Ureter (tissue), 1 donor: ENCODE measurements at places on chromosomes 3 and 15. TPM values are rescaled to one million over a fixed set of nuclear protein-coding genes. Genes with fewer than 3 reads are reported as not detected.

GRCh38 chr3:197349368-197349767 lies 51.0 kb upstream of the DLG1 start:
- DNase-seq = no peak

- DNase-seq = no peak
These were observed 31.7 kb downstream of the LINS1 start for GRCh38 chr15:100570275-100570674.

The GOLGA8A gene
- 96.5 TPM for total RNA-seq

DNA sequence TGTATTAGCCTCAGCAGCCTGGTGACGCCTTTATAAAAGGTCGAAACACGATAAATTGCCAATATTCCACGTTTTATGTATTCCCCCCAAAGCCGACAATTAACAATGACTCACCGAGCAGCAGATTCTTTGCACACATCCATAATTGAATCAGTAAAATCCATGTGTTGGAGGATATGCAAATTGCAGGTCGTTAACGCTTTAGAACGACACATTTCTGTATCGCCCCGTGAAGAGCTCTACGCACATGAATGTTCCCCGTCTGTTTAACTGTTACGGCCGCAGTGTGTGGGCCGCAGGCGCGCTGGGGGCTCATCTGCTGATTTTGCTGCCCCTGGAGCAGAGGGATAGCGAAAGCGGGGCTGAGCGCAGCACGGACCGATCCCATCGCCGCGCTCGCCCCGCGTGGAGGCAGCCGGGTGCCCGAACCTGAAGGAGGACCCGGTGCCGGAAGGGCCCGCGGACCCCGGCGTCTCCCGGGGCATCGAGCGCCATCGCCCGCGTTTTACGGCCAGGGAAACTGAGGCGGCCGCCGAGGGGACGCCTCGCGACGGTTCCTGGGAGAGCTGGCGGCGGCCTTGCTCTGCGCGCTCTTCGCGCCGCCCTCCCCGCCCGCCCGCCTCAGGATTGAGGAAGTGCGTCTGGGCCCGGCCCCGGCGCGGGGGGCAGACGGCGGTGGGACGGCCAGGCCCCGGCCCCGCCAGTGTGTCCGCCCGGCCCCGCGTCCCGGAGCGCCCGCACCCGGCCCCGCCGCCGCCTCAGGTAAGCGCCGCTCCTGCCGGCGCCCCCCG lies at the start of gene LRRK1:
LRRK1 (plus strand) TSS at position 668 of the 791 bp plus-strand sequence. CDS start 5,276 bp downstream, outside the sequence.
- no peak for DNase-seq

The HHATL gene
- 0.73 TPM for total RNA-seq

GRCh38 chr3:45817831-45818522 lies 21.6 kb upstream of the SLC6A20 start:
- no peak for DNase-seq

DNA sequence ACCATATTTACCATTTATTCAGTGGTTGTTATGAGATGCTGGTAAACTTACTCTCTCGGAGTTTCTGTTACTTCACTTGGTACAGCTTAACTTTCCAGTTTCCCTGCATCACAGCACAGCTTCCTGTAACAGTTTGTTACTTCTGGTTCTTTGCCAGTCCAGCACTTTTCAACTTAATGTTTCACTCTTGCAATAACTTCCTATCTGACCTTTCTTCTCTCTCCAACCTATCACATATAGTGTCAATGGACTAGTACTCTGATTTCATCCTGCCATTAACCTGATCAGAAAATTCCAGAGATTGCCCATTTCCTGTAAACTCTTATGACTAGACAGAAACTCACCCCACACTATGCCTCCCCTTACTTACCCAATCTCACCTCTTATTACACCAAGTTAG lies 3.9 kb upstream of the ATP11B start:
- DNase-seq = no peak

The MST1R gene
- 39.2 TPM for total RNA-seq

DNA sequence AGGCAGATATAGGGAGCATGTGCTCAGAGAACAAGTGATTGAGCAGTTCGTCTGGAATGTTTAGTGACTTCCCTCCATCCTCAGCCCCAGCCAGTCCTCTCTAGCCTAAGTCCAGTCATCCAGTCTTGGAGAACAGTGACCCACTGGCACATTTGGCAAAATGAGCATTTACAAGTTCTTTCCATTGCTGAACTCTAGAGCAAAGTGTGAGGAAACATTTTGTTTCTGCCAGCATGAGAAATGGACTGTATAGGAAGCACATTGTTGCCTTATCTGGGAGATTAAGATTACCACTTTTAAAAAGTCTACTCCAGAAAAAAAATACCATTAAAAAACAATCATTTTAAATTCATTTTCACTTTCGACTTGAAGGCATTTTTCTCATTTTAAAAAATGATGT lies 353.6 kb downstream of the SHQ1 start:
- DNase-seq = no peak

The RLBP1 gene
- not detected for total RNA-seq

GRCh38 chr3:187327845-187328244 lies 36.3 kb upstream of the MASP1 start:
- no peak for DNase-seq

DNA sequence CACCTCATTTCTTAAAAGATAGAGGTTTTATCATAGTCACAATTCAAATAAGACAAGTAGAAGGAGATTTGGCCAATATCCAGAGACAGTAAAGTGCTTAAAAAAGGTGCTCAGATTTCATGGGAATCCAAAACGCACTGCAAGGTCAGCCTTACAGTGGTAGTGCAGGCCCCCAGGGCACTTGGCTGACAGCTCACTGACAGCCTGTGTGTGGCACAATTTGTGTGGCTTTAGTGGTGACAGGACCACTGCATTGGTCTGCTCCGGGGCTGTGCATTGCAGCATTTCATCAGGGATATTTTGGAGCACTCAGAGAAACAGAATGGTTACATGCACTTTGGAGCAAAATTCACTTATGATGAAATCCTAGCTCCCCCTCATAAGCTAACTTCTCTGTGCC lies 544.3 kb downstream of the NTRK3 start:
- no peak for DNase-seq

GRCh38 chr3:17040322-17040989 lies 155.7 kb downstream of the PLCL2 start:
- DNase-seq = no peak

DNA sequence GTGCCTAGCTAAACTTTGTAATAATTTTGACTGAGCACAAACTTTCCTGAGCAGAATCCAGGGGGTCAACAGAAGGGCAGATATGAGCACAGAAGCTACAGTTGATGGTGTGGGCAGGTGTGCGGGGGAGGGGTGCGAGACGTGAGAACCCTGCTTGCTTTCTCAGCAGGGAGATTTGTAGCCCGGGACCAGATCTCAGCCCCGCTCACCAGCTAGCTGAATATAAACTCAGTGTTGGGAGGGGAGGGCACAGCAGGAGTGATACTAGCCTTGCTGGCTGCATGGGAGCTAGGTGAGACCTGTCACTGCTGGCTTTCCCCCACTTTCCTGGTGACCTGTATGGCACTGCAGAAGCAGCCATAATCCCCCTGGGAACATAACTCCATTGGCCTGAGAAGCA lies 83.4 kb downstream of the CLDN1 start:
- DNase-seq = no peak

The ACOX2 gene
- 12.8 TPM for total RNA-seq

- DNase-seq = no peak
These were observed 157.1 kb upstream of the TGFBR2 start for GRCh38 chr3:30449290-30449632.

DNA sequence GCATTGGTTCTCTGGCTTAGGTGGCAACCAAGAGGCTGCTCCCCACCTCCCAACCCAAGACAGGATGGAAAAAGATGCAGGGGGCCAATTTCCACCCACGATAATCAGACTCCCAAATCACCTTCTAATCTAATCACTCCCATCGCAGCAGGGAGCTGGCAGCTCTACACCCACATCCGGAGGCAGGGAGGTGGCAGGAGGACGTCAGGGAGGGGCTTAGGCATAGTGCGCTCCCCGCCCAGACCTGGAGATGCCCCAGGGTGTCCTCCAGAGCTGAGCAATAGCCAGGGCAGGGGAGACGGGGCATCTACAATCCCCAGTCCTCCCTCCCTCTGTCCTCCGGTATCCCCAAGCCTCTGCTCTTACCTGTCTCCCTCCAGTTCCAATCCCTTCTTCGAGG lies 70.5 kb upstream of the SEC13 start:
- no peak for DNase-seq

GRCh38 chr3:178195824-178196223 lies 340.4 kb upstream of the KCNMB2 start:
- DNase-seq = no peak

DNA sequence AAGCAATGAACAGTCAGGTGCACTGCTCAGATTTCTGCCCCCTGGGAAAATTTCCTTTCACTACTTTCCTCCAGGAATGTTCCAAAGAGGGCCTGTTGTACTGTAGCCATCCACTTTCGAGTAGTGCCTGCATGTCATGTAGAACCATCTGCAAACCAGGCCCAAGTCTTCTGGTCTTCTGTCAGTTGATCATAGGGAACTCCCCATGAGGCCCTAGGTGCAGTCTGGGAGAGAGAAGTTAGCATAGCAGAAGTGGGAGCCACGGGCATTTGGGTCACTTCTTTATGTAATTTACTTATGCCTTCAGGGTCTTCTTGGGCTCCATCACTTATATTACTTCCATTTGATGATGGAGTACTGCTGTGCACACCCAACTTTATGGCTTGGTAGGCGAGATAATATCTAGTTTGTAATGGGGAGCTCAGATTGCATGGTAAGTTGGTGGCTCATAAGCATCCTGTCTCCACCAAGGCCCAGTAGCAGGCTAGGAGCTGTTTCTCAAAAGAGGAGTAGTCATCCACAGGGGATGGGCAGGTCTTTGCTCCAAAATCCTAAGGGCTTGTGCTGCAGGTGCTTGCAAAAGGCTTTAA lies 151.4 kb downstream of the NFKBIZ start:
- DNase-seq = no peak

The UBA7 gene
- total RNA-seq = 162 TPM

DNA sequence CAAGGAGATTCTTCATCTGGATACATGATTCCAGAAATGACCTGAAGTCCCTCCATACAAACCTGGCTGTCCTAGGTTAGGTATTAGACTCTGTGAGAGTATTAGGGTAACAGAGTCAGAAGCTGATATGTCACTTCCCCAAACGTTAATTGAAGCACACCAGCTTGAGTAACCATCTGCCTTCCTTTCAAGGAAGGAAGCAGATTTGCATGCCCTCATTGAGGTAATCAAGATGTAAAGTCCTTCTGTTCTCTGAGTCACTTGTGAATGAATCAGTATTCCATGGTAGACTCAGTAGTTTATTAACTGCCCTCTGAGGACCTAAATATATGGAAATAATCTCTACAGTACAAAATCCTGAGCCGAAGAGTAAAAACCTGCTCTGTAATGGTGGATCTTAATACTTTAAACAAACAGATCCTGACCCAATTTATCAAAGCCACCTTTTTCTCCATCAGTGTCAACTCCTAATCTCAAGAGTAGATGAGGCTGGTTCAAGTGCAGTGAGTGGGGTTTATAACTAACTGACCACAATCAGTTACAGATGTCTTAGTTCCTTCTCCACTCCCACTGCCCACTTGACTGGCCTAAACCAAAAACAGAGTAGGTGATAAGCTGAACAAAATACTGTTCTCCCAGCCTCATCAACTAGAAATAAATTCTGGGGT lies 246.2 kb upstream of the CHRM5 start:
- DNase-seq = no peak

- DNase-seq = no peak
These were observed 7.4 kb downstream of the TBC1D23 start for GRCh38 chr3:100268156-100268555.

DNA sequence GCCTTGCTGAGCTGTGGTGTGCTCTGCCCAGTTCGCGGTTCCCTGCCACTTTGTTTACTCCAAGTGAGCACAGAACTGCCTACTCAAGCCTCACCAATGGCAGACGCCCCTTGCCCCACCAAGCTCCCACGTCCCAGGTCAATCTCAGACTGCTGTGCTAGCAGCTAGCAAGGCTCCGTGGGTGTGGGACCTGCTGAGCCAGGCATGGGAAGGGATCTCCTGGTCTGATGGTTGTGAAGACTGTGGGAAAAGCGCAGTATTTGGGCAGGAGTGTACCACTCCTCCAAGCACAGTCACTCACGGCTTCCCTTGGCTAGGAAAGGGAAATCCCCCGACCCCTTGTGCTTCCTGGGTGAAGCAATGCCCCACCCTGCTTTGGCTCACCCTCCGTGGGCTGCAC lies 45.0 kb downstream of the SLC12A6 start:
- no peak for DNase-seq

- DNase-seq = no peak
These were observed 60.6 kb upstream of the TCF12 start for GRCh38 chr15:56857828-56858227.

DNA sequence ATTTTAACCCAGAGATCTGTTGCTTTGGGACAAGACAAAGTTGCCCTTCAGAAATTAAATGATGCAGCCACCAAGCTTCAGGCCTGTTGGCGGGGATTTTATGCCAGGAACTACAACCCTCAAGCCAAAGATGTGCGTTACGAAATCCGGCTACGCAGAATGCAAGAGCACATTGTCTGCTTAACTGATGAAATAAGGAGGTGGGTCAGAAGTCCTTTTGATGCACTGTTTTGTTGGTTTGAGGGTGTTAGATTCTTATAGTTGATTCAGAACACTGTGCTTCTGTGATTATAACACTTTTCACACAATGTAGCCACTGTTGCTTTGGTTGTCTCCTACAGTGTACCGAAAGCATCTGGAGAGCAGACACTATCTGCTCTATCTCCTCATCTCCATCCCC lies 20.8 kb upstream of the NXPE3 start:
- no peak for DNase-seq

The CCDC39 gene
- not detected for total RNA-seq

DNA sequence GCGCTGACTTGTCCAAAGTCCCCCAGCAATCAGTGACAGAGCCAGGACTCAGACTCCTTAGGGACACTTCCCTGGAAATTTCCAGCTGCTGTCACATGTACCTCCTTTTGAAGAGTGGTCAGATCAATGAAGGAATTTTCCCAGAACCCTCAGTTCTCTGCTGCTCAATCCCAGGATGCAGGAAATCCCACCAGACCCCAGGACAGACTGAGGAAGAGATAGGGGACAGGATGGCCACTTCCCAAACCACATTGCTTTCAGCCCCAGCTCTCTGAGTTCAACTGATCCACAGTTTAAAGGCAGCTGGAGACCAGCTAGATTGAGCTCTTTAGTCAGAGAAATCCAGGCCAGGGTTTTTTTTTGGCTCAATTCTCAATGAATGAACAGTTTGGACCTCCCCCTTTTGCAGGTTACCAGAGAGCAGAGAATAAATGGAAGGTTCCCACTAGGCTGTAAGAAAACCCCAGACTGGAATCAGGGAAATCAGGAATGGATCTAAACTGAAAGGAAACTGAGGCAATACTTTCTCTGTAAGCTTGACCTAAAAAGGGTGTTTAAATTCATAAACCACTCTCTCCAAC lies 1.5 kb downstream of the CYP1A1 start:
- DNase-seq = no peak

DNA sequence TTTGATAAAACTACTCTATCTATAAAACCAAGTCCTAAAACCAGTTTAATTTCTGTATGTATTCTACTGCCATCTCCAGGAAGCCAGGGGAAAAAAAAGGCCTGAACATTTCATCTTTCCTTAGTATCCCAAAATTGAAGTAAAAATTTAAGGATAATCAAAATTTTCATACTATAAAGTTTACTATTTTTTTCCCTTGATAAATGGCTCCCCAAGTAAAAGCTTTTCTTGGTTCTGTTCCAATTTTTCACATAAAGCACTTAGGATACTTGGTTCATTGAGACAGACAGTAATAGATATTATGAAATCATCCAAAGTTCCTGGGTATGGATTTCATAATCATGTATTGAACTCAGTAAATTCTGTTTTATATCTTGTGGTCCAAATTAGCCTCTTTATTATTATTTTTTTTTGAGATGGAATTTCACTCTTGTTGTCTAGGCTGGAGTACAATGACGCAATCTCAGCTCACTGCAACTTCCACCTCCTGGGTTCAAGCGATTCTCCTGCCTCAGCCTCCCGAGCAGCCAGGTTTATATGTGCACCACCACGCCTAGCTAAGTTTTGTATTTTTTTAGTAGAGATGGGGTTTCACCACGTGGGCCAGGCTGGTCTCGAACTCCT lies 34.5 kb downstream of the ICE2 start:
- no peak for DNase-seq
